ENCODE measurements at places on chromosomes 7 and 10.

GRCh38 chr10:24462291-24462813 is 253.4 kb downstream of the KIAA1217 start:
- DNase-seq = no peak

GRCh38 chr7:25877802-25878789 is 273.9 kb upstream of the NFE2L3 start:
- no peak for DNase-seq

- DNase-seq = no peak
Observed at GRCh38 chr10:85993840-85994507, 372.6 kb downstream of the GRID1 start.

- DNase-seq = no peak
Observed at GRCh38 chr10:2214092-2214491, 476.8 kb upstream of the ADARB2 start.

- DNase-seq = no peak
Observed at GRCh38 chr7:129083525-129083924, 28.6 kb upstream of the TNPO3 start.

Measured in stimulated activated CD8-positive, alpha-beta memory T cell treated with anti-CD3 and anti-CD28 coated beads, Interleukin-15, amount 100 ng/mL, for 24 hours (primary cell).